Choroid plexus epithelial cell (primary cell): ENCODE measurements at places on chromosomes 3 and 15.

DNA sequence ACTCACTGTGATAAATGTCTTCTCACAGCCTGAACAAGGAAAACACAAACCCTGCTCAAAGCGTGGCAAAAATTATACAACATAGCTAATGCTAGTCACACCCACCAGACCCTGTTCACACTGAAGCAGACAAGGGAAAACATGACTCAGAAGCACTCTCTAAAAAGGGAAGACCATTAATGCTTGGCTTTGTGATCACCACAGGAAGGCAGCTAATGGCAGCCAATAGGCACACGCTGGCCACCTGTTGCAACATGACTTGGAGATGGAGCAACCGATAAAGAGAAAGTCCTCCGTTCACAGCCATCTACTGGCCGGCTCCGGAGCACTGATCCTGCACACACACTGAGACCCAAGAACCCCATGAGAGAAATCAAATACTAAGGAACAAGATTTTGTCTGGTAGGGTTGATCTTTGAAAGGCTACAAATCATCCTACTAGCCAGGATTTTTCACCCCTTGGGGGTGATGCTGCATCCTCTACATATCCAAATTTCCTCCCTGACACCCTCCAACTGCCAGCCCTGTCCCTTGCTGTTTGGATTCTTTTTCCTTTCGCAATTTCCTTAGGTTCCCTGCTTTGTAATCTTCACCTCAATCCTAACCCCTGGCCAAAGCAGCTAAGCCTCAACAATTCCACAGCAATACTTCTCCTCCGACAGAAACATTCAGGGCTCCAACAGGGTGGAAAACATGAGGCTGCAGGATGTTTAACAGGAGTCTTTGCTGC lies 3.2 kb downstream of the ZXDC start:
- peak; percentile 92 for DNase-seq

- no peak for DNase-seq
Observed at GRCh38 chr3:19891740-19892139, 42.3 kb downstream of the EFHB start.

GRCh38 chr3:121895121-121895520 lies 920 bp downstream of the SLC15A2 start:
- DNase-seq, result no peak

DNA sequence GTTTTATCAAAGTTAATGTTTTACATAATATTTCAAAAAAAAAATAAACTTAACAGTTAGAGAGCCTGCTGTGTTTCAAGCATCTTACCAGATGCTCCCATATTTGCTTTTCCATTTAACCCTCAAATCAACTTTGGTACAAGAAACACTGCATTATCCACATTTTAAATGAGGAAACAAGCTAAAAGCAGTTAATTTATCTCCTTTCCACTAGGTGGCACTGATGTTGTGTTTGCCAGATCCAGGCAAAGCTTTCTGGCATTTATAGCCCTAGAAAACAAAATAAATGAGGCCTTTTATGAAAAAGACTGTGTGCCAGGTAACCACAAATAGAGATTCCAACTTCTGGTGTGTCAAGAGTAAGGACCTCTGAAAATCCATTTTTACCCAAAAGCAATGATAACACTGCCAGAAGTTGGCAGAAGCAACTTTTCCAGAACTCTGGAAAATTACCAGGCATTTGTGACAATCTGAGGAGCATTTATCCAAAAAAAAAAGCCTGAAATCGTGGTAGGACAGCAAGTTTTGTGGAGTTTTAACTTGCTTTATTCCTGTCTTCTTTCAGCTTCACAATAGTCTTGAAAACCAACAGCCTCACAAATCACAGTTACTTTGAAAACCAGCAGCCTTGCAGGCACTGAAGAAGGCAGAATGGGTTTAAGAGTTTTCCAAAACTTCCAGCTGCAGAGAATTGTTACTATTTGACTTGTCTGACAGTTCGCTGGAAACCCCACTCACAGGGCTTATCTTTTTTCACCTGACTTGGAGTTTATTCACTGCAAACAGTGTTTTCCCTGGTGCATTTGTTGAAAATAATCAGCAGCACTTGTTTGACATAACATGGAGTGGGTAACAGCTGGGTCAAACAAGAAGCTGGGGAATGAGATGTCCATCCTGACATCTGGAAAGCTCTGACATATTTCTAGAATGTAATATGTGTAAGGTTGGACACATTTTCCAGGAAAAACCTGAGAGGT lies 9.2 kb downstream of the FAM162A start:
- peak; percentile 80 for DNase-seq

DNA sequence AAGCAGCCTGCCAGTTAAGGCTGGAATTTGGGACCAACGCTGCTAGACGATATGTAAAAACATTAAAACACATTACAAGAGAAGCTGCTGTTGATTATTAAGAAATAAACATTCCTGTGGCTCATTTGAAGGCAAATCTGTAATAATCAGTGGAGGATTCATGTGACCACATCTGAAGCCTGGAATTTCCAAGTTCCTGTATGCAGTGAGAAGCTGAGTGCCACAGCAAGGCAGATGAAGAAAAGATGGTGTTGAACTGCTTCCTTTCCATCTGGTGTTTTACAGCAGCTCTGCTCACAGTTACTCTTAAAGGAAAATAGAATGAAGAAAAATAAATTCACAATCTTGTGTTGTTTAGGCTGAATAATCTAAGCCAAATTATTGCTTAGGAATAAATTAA lies 139.3 kb upstream of the ROBO2 start:
- peak; percentile 25 for DNase-seq

- peak; percentile 90 for DNase-seq
Observed at GRCh38 chr3:124859025-124859424, 28.1 kb downstream of the ITGB5 start.

GRCh38 chr15:55241891-55242290 lies 45.1 kb upstream of the RSL24D1 start:
- peak; percentile 50 for DNase-seq

- DNase-seq, result no peak
Observed at GRCh38 chr15:39265261-39265660, 315.6 kb upstream of the THBS1 start.

DNA sequence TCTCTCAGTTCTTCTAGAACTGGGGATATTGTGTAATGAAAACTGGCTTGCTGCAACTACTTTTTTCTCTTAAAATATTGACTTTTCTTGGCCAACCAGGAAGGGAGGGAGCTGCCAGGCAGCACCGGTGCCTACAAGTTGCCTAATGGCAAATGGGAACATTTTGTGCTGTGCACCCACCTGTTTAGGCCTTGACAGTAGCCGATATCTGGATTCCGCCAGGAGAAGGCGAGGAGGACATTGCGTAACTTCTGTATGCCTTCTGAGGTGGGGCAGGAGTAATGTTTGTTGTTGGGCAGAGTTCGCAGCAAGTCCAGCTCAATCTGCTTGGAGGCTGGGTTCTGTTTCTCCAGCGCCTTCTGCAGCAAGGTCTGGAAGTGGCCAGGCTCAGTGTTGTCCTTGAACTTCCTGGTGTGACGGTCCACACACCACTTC lies 64.9 kb downstream of the TBC1D2B start:
- DNase-seq, result peak; percentile 44

GRCh38 chr3:134600685-134601463 lies 49.9 kb downstream of the KY start:
- peak; percentile 80 for DNase-seq

DNA sequence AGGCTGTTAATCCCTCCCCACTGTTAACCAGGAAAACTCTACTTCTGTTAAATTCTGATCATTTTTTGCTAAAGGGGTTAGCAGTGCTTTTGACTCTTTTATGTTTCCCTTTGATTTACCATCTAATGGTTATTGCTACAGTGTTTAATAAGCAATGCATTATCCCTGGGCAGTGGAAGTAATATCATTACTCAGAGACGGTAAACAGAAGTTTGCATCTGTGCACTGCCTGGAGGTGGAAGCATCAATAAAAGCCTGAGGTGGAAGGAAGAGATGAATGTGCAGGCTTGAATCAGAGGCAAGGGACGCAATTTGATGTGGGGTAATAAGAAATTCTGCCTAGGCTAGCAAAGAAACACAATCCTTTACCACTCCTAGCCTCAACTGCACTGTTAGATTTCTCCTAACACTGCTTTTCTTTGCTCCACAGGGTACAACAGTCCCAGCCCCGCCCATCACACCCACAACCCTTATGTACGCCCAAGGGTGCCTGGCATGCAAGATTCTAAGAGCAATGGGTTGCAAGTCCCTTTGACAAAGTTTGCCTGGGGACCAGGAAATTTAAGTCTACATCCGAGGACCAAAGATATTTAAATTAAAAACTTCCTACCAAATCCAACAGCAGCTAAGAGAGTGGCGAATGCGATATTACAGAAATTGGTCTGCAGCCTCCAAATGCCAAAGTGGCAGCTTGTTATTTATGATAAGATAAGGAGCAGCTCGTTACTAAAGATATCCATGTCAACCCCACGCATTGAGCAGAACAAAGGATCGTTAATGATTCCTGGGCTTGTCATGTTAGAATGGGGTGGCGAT lies 261.4 kb downstream of the FHIT start:
- DNase-seq, result no peak

DNA sequence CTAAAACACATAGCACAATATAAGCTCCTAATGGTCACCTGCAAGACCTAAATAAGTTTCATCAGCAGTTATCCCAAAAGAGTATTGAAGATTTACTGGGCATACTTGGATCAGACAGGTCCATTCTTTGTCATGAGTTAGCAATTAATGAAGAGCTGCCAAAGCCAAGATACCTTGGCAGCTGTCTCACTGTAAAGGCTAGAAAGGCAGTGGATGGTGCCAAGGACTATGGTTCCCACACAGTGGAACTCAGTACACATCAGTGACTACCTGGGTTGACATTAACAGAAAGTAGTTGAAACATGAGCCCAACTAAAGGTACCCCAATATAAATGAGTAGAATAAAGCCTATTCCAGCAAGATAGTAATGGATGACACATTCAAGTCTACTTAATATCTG lies 41.1 kb upstream of the TMCO5A start:
- no peak for DNase-seq

- DNase-seq, result no peak
Observed at GRCh38 chr3:116166121-116166520, 279.2 kb downstream of the LSAMP start.

- no peak for DNase-seq
Observed at GRCh38 chr15:98673133-98673532, 24.8 kb downstream of the IGF1R start.

DNA sequence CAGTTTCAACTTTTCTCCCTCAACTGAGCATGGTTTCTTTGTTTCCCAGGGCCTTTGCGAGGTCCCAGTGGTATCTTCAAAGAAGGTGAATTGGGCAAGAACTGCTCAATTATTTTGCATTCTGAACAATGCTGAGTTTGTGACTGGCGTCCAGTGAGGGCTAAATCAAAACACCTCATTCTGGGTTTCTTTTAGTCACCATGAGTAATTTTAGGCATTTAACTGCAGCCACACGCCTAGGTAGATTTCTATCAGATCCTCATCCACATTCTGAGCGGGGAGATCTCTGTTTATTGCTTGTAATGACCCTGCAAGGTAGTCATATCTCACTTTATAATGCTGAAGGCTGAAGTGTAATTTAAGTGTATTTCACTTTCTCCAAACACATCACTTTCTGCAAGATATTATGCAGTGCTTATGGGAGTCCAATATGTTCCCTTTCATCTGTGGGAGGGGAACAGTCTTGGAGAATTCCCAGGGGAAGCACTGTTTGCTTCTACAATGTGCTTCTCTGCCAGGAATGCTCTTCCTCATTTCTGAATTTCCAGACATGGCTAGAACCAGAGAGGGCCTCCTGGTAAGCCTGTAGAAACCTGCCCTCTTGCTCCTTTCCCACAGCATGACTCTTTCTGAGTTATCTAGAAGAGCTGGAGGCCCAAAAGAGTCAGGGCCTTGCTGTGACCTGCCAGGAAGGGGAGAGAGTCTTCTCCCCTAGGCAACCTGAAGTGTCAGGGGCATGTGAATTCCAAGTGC lies 91.7 kb downstream of the FRMD4B start:
- DNase-seq, result peak; percentile 70

DNA sequence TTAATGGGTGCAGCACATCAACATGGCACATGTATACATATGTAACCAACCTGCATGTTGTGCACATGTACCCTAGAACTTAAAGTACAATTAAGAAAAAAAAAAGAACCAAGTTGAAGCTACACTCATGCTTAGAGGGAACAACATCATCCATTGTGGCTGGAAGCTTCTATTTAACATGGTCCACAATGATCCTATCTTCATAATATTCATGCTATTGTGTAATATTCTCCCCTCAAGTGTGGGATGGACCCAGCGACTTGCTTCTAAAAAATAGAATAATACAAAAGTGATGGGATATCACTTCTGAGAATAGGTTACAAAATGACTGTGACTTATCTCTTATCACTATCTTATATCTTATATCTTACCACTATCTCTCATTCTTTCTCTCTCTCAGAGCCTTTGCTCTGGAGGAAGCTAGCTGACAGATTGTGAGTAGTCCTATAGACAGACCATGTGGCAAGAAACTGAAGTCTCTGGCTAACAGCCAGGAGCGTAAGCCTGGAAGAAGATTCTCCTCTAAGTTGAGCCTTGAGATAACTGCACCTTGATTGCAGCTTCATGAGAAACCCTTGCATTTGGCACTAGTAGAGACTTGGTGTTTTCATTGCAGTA lies 198.5 kb upstream of the MRPL3 start:
- peak; percentile 2 for DNase-seq

DNA sequence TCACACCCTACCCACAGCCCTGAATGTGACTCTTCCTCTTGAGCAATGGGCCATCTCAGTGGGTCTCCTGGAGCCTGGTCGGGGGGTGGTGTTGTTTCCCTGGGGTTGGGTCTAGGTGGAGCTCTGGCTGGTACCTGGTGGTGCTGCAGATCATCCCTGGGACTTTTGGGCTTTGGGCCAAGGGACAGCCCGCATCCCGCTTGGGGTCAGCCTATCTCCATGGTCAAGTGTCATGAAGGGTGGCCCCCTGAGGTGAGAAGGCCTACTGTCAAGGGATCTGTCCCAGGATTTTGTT lies 202.0 kb downstream of the UBE3A start:
- no peak for DNase-seq

DNA sequence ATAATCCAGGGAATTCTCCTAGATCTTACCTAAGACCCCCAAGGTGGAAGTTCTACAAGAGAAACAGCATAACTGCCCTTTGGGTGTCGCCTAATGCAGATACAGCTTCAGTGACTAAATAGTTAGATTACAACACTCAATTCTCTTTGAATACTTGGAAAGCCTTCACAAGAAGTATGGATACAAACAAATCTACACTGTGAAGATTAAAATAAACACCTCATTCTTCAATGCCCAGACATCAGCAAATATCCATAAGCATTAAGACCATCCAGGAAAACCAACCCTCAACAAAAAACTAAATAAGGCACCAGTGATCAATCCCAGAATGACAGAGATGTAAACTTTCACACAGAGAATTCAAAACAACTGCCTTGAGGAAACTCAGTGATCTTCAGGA lies 963.2 kb downstream of the PLOD2 start:
- no peak for DNase-seq

GRCh38 chr3:116064646-116065045 lies 380.6 kb downstream of the LSAMP start:
- peak; percentile 66 for DNase-seq
